ENCODE measurements at places on chromosomes 16 and 17.

GRCh38 chr17:76026714-76027158 is 370 bp downstream of the EVPL start:
- no peak for DNase-seq

- no peak for DNase-seq
Measured at GRCh38 chr17:27944546-27945332, 51.6 kb upstream of the LYRM9 start.

GRCh38 chr16:15951852-15952251 is 2.4 kb downstream of the ABCC1 start:
- DNase-seq = no peak

- no peak for DNase-seq
Measured at GRCh38 chr16:17469741-17470181, 999 bp downstream of the XYLT1 start.

- DNase-seq = no peak
Measured at GRCh38 chr17:61404663-61404912, 4.9 kb downstream of the TBX2 start.

Data from fibroblast of the conjunctiva (primary cell).